BE2C (cell line): ENCODE measurements at places on chromosomes 2 and 18.

DNA sequence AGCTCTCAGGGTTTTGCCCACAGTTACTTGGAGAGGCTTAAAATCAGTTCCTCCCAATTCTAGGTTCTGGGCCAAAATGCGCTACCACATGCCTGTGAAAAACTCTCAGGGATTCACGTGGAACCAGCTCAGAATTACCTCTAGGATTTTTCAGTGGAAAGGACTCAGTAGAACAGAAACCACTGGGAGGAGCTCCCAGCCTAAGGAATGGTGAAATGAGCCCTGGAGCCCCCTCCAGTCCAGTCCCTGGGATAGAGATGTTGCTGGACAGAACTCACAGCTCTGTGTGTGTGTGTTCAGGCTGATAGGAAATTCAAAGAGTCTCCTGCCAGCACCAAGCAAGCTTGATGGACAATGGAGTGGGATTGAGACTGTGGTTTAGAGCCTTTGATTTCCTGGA is 21.1 kb upstream of the SLC9A4 start:
- no peak for DNase-seq

DNA sequence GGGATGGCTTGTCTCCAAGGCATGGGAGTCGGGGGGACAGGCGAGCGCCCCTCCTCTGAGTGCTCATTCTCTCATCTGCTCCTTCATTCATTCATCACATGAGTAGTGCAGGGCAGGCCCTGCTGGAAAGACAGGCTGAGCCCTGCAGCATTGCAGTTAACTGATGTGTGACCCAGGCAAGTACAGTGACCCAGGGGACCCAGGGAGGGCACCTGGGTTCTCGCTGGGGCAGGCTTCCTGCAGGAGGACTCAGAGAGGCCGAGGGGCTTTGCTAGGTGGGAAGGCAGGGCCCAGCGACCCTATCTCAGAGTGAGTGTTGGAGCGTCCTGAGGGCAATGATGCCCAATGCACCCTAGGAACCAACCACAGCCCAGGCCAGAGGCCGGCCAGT is 30.6 kb downstream of the HJURP start:
- DNase-seq = no peak

- no peak for DNase-seq
Measured at GRCh38 chr2:240305369-240305962, 130.0 kb upstream of the GPC1 start.

DNA sequence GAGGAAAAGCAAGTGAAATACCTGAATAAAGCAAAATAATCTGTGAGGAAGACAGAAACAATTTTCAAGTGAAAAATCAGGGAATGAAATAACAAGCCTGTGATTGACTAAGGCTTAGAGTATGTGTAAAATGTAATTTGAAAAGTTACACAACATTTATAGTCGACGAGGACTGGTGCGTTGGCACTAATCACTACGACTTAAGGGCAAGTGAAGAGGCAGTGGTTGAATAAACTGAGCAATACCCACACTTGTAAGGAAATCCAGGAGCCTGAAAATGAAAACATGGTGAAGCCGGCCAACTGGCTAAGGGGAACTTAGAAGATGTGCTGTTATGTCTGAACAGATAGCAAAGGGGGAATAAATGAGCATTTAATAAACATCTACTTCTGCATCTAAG is 13.4 kb downstream of the DOK1 start:
- DNase-seq = no peak

GRCh38 chr2:17441790-17442189 is 76.5 kb downstream of the RAD51AP2 start:
- no peak for DNase-seq
